ENCODE measurements at places on chromosomes 2 and 18.
A peak's percentile ranks its signal among the peaks of the same experiment; 100 is the strongest.

- no peak for DNase-seq
Observed at GRCh38 chr2:234211797-234212196, 161.3 kb downstream of the SPP2 start.

DNA sequence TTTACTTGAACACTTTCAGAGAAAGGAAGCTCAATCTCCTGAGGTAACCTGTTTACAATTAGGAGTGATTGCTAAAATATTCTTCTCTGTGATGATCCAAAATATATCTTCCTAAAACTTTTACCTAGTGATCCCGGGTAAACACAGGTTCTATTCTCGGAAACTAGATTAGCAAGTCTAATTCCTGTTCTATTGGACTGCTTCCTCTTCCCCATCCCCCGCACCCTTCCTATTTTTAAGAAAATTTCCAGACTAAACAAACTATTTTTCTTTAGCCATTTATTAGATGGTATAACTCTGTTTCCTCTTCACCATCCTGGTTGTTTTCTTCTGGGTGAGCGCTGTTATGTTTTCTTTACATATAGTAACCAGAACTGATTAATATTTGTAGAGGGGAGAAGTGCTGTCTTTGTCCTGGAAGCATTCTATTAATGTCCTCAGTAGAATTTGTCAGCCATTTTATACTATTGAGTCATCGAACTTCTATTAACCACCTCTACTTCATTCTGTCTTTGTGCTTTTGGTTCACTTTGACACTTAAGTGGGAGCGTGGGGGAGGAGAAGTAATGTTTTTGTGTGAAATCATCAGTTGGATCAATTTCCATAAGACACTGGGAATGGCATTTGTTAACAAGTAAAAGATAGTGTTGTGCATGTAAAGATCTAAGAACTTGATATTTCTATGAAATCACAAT is 31.8 kb downstream of the CREB1 start:
- DNase-seq = no peak

GRCh38 chr2:174546519-174547506 is 50.8 kb downstream of the WIPF1 start:
- DNase-seq = peak; percentile 38

DNA sequence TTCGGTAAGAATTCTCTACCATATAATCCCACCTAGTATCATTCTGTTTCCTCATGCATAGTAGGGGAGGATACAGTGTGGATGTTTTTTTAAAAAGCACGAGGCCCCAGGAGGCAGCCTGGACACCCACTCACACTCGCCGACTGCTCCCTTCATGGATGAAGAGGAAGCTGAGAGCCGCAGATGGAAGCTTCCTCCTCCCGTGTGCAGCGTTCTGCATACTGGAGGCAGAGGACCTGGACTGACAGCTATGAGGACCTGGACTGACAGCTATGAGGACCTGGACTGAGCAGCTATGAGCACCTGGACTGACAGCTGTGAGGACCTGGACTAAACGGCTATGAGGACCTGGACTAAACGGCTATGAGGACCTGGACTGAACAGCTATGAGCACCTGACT is 234.4 kb downstream of the NDUFA10 start:
- DNase-seq = no peak

GRCh38 chr2:197284956-197285355 is 25.6 kb downstream of the ANKRD44 start:
- no peak for DNase-seq

- no peak for DNase-seq
Observed at GRCh38 chr2:189474526-189474925, 33.3 kb downstream of the WDR75 start.

GRCh38 chr2:218089259-218089658 is 20.2 kb downstream of the RUFY4 start:
- no peak for DNase-seq

DNA sequence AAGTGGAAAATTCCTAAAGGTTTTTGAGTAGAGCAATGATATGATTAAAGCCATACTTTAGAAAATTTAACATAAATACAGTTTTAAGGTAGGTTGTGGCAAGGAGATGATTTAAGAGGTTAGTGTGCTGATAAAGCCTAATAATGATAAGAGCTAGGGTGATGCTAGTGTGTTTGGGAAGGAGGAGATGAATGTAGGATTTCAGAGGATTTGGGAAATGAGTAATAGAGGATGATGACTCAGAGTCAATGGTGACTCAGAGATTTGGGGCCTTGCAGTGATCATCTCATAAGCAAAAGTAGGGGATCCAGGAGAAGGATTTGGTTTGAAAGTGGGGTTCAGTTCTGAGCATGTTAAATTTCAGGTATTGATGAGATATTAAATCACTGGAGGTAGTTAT is 23.3 kb downstream of the STAMBP start:
- DNase-seq = peak; percentile 9

GRCh38 chr2:98569197-98569793 is 39.0 kb downstream of the COA5 start:
- DNase-seq = peak; percentile 43

Measured in erythroblast (primary cell).